ENCODE measurements at places on chromosomes 3 and 15. TPM values are rescaled to one million over a fixed set of nuclear protein-coding genes. Genes with fewer than 3 reads are reported as not detected.

Gene GUCA1C
- 0.26 TPM for polyA plus RNA-seq

Gene ST8SIA2
- 5.7 TPM for polyA plus RNA-seq

Gene IQCH
- 7.5 TPM for polyA plus RNA-seq

Gene CRABP1
- 58.5 TPM for polyA plus RNA-seq

Gene IL5RA
- 0.38 TPM for polyA plus RNA-seq

Gene ALPK3
- polyA plus RNA-seq, result 15.6 TPM

Gene FSIP1
- 0.26 TPM for polyA plus RNA-seq

Gene SLC7A14
- polyA plus RNA-seq, result 1.3 TPM

Gene FBXW12
- 0.84 TPM for polyA plus RNA-seq

- no peak for DNase-seq
Measured at GRCh38 chr3:128073185-128073725, 21.0 kb downstream of the SEC61A1 start.

DNA sequence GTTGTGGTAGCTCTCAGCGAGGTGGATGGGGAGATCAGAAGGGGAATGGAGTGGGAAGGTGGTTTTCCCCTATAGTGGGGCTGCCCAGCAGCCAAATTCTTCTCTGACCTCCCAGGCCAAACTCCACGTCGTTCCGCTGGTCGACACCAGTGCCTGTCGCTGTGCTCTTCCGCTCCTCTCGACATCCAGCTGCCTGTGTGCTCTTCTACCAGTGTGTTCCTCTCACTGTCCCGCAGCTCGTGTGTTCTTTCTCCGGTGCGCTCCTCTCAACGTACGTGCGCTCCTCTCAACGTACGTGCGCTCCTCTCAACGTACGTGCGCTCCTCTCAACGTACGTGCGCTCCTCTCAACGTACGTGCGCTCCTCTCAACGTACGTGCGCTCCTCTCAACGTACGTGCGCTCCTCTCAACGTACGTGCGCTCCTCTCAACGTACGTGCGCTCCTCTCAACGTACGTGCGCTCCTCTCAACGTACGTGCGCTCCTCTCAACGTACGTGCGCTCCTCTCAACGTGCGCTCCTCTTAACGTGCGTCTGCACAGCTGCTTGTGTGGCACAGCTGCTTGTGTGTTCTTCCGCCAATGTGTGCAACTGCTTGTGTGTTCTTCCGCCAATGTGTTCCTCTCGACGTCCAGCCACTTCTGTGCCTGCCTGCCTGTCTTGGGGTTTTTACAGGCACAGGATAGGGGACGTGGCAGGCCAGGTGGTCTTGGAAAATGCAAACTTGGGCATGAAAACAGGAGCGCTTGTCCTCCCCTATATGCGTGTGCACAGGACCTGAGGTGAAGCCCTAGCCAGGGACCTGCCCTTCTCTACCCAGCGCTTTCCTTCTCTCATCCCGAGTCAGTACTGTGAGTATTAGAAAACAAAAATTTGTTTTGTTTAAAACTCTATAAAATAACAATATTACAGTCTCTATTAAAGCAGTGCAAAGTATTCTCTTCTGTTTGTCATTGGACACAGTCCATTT, 991.1 kb downstream of the GBE1 start:
- no peak for DNase-seq

GRCh38 chr3:151350656-151351055, 21.3 kb upstream of the P2RY13 start:
- DNase-seq, result no peak

DNA sequence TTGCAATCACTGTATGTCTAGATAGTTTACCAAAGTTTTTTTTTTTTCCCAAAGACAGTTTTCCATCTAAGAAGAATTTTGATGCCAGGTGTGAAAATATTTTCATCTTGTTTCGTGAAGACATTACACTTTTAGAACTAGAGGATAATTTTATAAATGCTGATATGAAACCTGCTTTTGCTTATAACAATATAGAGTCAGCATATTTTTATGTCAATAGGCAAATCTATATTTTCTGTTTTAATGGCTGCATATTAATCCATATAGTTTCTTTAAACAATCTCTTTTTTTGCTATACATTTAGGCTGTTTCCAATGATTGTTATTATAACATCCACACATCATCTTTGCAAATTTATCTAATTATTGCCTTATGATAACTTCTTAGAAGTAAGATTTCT, 12.6 kb upstream of the INSYN1 start:
- no peak for DNase-seq

- no peak for DNase-seq
Measured at GRCh38 chr3:132135628-132136333, 101.0 kb upstream of the CPNE4 start.

DNA sequence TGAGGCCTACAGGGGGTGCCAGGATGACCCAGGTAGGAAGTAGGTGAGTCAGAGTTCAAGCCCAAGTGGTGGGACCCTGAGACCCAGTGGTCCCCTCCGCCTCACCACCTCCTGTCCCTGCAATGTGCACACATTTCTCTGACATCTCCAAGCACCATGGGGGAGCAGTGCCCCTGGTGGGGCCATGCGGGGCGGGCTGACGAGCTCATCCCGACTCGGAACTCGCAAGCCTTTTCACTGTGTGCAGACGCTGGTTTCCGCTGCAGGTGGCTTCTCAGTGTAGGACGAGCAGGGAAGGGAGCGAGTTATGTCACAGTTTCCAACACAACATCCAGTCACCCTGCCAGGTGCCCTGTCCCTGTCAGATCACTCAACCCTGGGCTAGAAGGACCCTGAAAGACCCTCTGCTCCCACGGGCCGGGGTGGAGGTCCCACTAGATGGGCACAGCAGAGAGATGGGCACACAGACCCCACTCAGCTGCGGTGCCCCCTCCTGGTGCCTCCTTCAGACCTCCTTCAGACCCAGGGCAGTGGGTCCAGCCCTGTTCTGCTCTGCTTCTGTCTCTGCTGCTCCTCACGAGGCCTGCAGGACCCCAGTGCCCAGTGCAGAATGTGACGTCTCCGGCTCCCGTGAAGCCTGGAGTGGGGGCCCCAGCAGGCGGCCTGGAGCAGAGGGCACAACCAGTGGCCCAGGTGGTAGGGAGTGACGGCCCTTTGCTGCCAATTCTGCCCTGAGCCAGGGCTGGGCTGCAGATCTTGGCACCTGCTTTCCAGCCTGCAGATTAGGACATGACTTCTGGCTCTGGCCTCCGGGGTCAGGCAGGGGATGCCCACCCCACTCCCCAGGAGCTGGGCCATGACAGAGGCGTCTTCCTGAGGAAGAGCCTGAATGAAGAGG, 102.0 kb upstream of the RPL32 start:
- DNase-seq, result no peak

DNA sequence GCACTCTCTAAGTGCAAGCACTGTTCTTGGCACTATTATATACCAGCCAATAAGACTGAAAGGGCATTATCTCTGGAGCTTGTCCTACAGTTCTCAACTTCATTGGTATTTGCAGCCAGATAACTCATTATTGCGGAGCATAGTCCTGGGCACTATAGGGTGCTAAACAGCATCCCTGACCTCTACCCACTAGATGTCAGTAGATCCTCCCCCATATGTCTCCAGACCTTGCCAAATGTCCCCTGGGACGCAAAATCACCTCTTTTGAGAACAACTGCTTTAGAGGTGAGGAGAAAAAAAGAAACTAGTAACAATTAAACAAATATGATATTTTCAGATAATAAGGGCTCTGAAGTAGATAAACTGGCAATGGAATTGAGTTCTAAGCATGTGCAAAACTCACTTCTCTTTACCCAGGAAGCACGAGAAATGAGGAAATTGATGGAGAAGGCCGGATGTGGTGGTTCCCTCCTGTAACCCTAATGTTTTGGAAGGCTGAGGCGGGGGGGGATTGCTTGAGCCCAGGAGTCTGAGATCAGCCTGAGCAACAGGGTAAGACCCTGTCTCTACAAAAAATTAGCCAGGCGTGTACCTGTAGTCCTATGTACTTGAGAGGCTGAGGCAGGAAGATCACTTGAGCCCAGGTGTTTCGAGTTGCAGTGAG, 61.4 kb downstream of the FRMD4B start:
- no peak for DNase-seq

- no peak for DNase-seq
Measured at GRCh38 chr3:123780656-123781055, 103.5 kb downstream of the MYLK start.

GRCh38 chr3:107431246-107432012, 54.2 kb downstream of the CCDC54 start:
- peak; percentile 50 for DNase-seq

DNA sequence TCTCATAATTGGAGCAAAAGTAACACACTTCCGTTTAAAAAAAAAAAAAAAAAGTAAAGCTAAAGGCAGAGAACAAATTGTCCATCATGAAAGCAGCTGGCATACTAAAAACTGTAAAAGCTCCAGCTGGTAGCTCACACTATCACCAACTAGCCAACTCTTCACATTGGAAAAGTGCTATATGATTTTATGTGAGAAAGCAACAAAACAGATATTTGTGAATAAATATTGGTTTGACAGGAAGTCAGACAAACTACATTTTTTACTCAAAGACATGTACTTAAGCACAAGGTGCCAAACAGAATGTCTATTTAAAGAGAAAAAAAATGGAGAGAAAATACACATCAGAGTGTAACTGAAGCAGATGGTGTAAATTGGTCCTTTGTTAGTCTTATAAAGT, 231.2 kb upstream of the CADM2 start:
- DNase-seq, result no peak

- DNase-seq, result no peak
Measured at GRCh38 chr3:164192974-164193373, 885.3 kb downstream of the SI start.

GRCh38 chr15:63086947-63087346, 34.7 kb upstream of the LACTB start:
- DNase-seq, result no peak

DNA sequence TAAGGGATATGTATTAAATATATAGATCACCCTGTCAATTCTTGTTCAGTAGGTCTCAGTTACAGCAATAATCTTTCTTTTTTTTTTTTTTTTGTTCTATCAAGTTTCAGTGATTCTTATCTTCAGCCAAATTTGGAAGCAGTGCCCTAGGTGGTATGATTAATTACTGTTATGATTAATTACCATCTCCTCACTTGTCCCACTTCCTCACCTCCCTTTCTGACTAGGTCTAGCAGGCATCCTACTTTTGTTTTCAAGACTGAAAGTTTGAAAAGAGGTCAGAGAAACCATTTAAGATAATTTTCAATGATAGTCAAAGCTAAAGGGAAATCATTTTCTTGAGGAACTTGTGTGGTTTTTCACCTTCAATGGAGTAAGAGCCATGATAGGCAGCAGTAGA, 144.0 kb upstream of the CNTN4 start:
- DNase-seq, result no peak

DNA sequence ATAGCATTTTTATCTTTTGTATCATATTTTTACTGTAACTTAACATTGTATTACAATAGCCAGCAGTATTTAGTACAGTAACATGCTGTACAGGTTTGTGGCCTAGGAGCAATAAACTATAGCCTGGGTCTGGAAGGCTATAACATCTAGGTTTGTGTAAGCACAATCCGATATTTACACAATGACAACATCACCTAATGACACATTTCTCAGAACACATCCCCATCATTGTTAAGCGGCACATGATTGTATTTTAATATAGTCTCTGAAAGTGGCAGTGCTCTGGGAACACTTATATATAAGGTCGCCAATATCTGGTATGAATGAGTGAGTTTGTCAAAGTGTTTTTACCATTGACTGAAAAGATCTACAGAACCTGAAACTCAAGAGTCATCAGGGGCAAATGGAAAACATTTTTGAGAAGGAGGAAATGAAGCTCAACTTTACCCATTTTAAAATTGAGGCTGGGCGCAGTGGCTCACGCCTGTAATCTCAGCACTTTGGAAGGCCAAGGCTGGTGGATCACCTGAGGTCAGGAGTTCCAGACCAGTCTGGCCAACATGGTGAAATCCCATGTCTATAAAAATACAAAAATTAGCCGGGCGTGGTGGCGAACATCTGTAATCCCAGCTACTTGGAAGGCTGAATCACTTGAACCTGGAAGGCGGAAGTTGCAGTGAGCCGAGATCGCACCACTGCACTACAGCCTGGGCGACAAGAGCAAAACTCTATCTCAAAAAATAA, 38.8 kb upstream of the TNFSF10 start:
- DNase-seq, result no peak

DNA sequence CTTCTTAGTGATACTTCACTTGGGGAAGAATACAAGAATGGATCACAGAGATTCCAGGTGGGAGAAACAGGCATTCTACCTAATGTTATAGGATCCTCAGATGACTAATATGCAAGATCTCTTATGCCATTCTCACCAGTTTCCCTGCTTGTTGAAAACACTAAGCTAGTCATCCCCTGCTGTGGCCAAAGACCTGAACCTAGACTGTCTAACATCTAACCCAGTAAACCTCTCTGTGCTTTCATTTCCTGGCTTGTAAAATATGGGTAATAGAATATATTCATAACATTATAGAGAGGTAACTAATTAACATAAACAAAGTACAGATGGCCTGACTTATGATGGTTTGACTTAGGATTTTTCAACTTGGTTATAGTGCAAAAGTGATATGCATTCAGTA, 776.3 kb downstream of the TUSC7 start:
- DNase-seq, result no peak

DNA sequence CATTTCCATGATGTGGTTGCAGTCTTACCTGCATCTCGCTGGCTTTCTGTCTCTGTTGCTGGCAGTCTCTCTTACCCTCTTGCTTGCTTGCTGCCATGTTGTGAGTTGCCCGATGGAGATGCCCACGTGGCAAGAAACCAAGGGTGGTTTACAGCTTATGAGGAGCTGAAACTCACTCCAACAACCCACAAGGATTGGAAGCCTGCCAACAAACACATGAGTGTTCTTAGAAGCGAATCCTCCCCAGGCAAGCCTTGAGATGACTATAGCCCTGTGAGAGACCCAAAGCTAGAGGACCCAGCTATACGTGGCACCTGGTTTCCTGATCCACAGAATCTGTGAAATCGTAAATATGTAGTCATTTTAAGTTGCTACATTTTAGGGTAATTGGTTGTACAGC, 490.9 kb upstream of the ADAMTS9 start:
- DNase-seq, result no peak

- DNase-seq, result no peak
Measured at GRCh38 chr3:178947738-178948137, 123.9 kb downstream of the ZMAT3 start.

- no peak for DNase-seq
Measured at GRCh38 chr15:34855893-34856292, 60.5 kb upstream of the ACTC1 start.

GRCh38 chr15:59298225-59298853, 74.3 kb downstream of the MYO1E start:
- DNase-seq, result no peak

Data from left renal pelvis (tissue), 4 donors.